Osteocyte (in vitro differentiated cells): ENCODE measurements at places on chromosomes 2 and 18. TPM values are rescaled to one million over a fixed set of nuclear protein-coding genes. Genes with fewer than 3 reads are reported as not detected.

- DNase-seq = no peak
Observed at GRCh38 chr18:379681-380330, 112.0 kb upstream of the THOC1 start.

The ITGAV gene
- total RNA-seq = 141 and 146 TPM in 2 replicates

DNA sequence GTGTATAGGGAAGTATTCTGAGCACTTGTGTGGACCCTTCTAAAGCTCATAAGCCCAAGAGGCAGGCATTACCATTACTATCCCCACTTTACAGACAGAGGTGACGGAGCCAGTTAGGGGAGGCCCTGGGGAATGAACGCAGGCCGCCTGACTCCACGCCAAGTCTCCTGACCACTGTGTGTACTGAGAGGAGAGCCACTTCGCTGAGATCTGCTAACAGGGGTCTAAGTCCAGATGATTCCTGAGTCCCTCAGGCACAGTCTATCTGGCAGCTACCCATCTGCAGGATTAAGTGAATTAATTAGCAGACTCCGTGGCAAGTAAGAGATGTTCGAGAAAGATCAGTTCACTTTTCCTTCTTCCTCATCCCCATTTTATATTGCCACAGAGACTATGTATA lies 13.7 kb downstream of the CYB5A start:
- DNase-seq = no peak

GRCh38 chr2:131058920-131059319 lies 34.3 kb downstream of the FAM168B start:
- no peak for DNase-seq

DNA sequence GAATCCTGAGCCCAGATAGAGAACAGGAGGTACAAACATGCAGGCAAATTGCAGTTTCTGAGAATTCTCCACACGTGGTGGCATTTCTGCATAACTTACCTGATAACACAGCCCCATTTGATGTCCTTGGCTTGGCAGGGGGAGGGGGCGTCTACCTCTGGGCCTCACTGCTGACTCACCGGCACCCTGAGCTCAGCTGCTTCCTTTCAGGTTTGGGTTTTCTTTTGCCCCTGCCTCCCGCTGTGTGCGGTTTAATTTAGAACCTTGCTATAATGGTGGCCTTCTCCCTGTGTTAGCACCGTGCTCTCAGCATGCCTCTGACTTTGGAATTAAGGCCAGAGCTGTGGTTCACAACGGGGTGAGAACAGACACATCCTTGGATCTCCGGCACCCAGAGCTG lies 4.4 kb downstream of the CTIF start:
- DNase-seq = no peak

The CIDEA gene
- not detected in 2 replicates for total RNA-seq

DNA sequence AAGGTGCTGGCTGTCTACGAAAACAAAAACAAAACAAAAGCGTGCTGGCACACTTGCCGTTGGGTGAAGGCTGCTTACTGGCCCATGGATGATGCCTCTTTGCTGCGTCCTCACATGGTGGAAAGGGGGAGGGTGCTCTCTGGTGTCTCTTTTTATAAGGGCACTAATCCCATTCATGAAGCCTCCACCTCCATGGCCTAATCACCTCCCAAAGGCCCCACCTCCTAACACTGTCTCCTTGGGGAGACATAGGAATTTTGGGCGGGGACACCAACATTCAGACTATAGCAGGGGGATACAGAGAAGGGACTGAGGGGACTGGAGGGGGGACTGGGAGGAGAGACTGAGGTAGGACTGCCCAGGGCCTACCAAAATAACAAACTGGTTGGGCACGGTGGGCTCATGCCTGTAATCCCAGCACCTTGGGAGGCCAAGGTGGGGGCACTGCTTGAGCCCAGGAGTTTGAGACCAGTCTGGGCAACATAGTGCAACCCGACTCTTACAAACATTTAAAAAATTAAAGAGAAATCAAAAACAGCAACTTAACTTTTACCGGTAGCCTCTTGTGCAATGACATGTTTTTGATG lies 14.5 kb downstream of the PTMA start:
- no peak for DNase-seq

The PROKR1 gene
- total RNA-seq = not detected in 2 replicates

DNA sequence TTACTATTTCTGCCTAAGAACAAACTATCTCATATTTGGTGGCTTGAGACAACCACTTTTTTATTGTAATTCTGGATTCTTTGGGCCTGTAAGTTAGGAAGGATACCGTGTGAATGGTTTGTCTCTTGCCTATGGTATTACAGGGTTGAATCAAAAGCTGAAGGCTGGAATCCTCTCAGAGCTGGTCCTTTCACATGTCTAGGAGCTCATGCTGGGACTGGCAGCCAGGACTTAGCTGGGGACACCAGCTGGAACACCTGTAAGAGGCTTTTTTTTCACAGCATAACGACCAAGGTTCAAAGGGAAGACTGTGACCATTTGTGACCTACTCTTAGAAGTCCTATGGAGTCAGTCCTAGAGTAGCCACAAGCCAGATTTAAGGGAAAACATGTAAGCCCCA lies 226.3 kb downstream of the ZNF804A start:
- no peak for DNase-seq

GRCh38 chr2:64260817-64261216 lies 116.6 kb upstream of the PELI1 start:
- DNase-seq = no peak

GRCh38 chr2:66405473-66405872 lies 29.5 kb upstream of the MEIS1 start:
- no peak for DNase-seq

The KIAA2012 gene
- total RNA-seq = not detected in 2 replicates

DNA sequence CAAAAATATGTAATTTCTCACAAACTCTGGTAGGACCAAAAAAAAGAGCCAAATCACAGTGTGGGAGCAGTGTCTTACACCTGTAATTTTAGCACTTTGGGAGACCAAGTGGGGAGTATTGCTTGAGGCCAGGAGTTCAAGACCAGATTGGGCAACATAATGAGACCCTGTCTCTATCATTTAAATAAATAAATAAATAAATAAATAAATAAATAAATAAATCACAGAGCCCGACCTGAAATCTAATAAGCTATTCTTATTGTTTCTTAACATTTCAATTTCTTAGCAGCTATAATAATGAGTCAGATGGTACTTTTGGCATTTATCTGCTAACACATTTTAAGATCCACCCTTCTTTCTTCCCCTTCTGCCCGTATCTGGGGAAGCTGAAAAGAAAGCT lies 1229.6 kb downstream of the SUCLG1 start:
- DNase-seq = no peak

GRCh38 chr2:112584891-112585250 lies 462 bp downstream of the CHCHD5 start:
- no peak for DNase-seq

The TGIF1 gene
- 83.0 and 90.7 TPM in 2 replicates for total RNA-seq

DNA sequence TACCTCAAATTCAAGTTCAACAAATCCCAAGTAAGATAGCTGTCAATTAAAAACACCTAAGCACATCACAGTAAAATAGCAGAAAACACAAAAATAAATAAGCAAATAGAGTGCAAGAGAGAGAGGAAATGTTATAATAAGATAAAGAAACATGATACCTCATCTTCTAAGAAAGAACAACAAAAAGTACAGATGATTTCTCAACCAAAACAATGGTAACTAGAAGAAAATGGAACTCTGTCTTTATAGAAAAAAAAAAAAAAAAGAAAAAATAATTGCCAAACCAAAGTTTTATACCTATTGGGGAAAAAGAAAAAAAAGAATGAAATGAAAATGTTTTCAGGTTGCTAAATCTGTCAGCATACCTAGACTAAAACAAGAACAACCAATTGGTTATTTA lies 1253.5 kb upstream of the CDH2 start:
- DNase-seq = no peak

GRCh38 chr2:48449073-48449840 lies 80.7 kb upstream of the STON1 start:
- no peak for DNase-seq

DNA sequence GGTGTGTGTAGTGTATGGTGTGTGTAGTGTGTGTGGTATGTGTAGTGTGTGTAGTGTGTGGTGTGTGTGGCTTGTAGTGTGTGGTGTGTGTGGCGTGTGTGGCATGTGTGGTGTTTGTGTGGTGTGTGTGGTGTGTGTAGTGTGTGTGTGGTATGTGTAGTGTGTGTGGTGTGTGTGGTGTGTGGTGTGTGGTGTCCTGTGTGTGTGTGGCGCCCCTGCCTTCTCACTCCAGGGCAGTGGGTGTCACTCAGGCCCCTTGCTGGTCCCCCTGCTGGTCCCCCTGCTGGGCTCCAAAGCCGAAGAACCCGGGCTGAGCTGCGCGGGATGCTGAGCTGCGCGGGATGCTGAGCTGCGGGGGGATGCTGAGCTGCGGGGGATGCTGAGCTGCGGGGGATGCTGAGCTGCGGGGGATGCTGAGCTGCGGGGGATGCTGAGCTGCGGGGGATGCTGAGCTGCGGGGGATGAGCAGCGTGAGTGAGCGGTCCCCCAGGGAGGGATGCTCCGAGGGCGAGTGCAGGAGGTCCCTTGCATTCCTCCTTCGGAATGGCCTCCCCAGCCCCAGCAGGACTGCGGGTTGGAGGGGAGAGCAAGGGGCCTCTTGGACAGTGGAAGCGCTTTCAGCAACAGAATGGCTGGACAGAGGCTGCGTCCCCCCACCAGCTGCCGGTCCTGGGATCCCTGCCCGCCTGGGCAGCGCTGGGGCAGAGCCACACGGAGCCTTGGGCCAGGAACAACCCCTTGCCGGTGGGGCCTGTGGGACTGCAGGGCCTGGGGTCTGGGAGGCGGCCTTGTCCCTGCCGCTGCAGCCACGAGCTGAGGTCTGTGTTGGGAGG lies 3.4 kb upstream of the RTP5 start:
- DNase-seq = no peak

DNA sequence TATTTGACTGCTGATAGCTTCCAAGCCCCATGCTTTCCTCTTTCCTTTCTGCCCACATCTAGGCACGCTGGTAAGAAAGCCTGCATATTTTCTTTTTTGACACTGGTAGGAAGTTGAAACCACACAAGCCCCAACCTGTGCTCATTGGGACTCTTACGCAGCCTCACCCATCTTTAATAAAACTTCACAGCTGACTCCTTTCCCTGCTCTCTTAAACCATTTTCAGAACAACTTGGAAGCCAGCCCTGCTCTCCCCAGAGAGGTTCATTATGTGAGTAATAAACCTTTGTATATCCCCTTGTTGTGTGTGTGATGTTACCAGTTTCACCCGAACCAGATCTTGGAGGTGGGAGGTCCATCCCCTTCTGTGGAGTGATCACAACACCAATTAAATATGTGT lies 268.4 kb downstream of the GPD2 start:
- DNase-seq = no peak

DNA sequence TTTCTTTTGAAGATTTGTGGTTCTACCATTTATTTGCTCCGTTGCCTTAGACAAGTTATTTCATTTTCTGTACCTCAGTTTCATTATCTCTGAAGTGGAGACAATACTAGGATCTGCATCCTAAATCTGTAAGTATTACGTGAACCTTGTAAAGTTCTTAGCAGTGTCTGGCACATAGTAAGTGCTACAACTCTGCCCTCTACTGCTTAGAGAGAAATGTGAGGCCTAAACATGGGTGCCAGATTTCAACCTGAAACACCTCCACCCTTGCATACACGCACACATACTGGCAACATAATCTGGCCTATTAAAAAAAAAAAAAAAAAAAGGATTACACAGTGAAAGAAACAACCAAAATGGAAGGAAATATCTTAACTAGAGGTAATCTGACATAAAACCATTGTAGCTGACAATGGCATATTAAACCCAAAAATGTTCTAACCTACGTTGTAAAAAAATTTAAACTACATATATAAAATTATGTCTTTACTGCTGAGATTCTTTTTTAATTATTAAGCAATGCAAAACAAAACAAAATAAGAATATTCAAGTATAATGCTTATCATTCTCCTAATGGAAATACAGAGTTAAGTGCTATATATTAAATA lies 132.6 kb downstream of the MAP2 start:
- no peak for DNase-seq

DNA sequence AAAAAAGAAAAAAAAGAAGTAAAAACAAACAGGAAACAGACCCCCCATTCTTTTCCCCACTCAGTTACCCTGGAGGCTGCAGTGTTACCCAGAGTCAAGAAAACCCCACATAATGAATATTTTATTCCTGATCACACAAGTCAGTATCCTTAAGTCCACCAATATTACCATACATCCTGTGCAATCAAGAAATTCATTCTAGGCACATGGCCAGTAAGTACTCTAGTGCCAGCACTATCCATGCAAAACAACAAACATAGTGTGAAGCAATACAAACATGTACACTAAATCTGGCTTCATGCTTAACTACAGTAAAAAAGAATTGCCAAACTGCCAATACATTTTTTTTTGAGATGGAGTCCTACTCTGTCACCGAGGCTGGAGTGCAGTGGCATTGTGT lies 111.6 kb downstream of the FAM168B start:
- DNase-seq = no peak

DNA sequence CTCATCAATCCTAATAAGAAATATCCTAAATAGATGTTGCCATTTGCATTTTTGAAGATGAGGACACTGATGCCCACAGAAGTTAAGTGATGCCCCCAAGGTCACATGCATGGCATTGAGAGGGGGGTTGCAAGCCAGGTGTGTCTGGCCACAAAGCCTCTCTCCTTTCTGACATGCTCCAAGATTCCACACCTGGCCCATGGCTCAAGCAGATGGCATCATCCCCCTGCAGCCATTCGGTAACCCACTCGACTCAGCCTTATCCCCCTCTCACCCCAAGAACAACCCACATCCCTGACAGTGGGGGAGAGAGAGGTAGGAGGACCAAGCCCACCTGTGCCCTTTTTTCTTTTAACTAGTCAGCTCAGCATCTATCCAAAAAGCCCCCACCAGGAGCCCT lies 16.5 kb upstream of the TEX51 start:
- no peak for DNase-seq

DNA sequence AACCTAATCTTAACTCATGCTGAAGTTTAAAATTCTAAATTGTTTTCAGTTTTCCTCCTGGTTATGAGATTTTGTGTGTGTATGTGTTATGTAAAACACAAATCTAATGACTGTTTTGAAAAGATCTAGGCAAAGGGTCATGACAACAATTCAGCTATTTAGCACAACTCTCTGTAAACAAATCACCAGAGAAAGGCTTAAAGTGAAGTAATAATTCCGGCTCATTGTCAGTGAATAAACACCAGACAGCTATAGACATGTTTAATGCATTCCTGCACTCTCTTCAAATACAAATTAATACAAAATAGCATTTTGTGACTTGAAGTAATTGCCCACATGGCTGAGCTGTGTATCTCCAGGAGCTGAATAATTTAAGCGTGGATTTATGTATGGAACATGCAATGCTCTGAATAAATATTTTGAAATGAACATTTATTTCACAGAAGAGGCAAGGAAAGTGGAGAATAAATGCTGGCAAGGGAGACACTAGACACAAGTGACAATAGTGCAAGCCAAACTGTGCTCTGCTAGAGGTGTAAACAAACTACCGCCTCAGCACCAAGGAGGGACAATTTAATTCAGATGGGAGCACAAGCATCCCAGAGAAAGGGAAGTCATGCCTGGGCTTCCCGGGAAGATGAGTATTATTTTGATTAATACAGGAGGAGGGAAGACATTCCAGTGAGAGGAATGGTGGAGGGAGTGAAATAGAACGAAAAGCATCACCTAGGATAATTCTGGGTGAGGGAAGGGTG lies 133.6 kb upstream of the XPO1 start:
- DNase-seq = no peak

The MC5R gene
- total RNA-seq = not detected in 2 replicates
